ENCODE measurements at places on chromosomes 7 and 10.

- no peak for DNase-seq
Observed at GRCh38 chr7:88153378-88153777, 66.5 kb downstream of the SRI start.

- DNase-seq, result no peak
Observed at GRCh38 chr7:55641811-55642210, 69.5 kb upstream of the VOPP1 start.

- DNase-seq, result no peak
Observed at GRCh38 chr7:140285938-140286337, 109.2 kb upstream of the KDM7A start.

DNA sequence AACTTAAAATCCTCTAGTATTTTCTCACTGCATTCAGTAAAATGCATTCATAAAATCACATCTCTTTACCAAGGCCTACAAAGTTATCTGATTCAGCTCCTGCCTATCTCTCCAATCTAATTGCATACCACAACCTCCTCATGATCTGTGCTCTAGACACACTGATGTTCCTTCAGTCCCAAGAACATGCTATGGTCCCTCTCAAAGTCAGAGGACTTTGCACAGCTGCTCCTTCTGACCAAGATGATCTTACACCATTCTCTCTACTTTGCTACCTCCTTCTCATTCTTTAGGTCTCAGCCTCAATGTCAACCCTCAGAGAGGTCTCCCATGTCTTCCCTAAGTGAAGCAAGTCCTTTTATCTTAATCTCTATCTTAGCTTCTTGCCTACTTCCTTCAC lies 45.5 kb downstream of the CAV1 start:
- no peak for DNase-seq

GRCh38 chr7:27739301-27739908 lies 557 bp upstream of the TAX1BP1 start:
- peak; percentile 70 for DNase-seq

- DNase-seq, result no peak
Observed at GRCh38 chr10:51961401-51961800, 262.0 kb upstream of the CSTF2T start.

- DNase-seq, result no peak
Observed at GRCh38 chr10:11553773-11554381, 57.6 kb downstream of the USP6NL start.

DNA sequence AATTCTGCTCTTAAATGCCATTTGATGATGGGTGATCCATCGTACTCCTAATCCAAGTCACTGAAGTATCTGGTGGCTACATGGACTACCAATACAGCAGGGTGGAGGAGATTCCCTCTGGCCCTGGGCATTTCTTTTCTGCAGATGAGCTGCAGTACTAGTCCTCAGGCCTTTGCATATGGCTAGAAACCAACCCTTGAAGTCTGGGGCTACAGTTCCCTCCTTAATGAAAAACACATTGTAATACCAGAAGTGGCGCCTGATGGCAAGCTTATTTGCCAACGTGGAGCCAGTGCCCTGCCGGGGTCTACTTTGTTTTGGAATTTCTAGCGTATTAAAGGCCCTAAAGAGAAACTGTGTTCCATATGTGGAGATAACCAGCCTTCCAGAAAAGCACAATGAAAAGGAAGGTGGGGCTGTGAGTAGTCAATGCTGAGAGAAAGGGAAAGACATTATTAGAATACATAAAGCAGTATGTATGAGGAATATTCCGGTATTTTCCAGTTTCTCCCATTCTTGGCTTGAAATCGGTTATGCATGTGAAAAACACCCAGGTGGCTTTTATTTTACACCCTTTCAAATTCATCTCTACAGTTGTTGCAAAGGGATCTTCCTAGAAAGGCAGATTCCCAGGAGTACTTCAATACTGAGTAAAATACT lies 368.8 kb downstream of the PRPF18 start:
- DNase-seq, result no peak

DNA sequence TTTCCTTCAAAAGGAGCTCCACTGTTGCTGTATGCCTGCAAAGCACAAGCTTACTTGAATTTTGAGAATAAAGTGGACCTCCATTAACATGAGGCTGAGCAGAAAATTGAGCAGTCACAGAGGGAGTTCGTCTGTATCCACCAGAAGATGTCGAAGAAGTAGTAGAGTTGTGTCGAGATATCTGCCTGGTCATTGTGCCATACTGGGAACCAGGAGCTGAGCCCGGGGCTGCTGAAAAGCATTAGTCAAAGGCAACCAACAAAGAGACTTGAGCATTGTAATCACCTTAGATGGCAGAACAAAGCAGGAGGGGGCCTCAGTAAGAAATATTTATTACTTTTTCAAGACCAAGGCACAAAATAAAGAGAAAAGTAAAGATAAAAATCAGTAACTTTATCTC lies 61.5 kb downstream of the PDSS1 start:
- DNase-seq, result no peak

- peak; percentile 97 for DNase-seq
Observed at GRCh38 chr7:103637094-103637493, 191.1 kb upstream of the SLC26A5 start.

DNA sequence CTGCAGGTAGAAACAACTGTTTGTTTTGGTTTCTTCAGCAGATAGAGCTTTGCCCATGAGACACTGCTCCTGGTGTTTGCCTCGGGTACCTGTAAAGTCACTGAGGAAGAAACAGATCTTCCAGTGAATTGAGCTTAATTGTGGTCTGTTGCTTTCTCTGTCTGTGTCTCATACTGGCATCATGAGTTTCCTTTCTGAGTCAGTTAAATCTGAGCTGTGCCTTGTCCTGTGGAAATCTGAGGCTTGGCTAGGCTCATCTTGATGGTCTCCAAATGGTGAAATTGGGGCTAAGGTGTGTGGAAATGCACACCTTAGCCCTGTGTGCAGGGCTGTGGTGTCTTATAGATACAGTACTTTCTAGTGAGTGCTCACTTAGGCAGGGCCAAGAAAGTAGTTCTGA lies 67.4 kb downstream of the GBF1 start:
- peak; percentile 59 for DNase-seq

Data from IMR-90 (cell line).